ENCODE measurements at places on chromosomes 1 and 21.
A peak's percentile ranks its signal among the peaks of the same experiment; 100 is the strongest.

GRCh38 chr1:19443326-19443725 lies 42.0 kb downstream of the CAPZB start:
- H3K27ac ChIP-seq, result no peak overlapping the region
- DNase-seq, result no peak
- no peak overlapping the region for H3K4me3 ChIP-seq
- H3K36me3 ChIP-seq, result 0 out of 2 replicates have a peak, but pooled peaks cover 4% of the 10 kb centered on the region
- peaks cover 5% of the 10 kb centered on the region for H3K4me1 ChIP-seq

DNA sequence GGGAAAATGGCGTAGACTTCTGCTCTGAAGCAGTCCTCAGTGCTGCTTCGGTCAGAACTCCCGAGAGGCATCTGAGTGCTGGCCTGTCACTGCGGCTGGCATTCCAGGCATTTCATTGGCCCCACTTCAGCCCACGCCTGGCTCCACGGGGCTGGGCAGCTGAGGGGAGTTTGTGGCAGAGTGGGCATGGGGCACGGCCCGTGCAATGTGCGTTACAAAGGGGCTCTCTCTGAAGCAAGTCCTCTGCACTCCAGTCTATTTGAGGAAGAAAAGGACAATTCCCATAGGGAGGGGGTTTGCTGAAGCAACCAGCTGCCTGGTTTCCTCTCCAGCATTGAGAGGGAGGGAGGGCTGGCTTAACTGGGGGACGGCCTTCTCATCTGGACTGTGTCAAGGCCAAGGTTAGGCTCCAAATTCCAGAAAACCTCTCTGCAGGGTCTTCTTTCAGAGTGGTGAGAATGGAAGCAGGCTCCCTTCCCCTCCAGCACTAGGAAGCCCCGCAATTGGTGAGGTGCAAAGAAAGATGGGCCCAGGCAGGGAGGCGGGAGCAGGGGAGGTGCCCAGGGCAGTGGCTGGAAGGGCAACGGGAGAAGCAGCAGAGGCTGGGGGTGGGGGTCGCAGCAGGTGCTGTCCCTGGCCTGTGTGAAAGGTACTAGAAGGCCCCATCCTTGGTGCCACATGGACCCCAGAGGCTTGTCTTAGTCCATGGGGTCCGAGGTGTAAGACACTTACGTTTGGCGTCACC lies 21.1 kb upstream of the GPR157 start:
- H3K27me3 ChIP-seq, result no peaks in the 10 kb centered on the region
- no peak overlapping the region for H3K27ac ChIP-seq
- DNase-seq, result no peak

DNA sequence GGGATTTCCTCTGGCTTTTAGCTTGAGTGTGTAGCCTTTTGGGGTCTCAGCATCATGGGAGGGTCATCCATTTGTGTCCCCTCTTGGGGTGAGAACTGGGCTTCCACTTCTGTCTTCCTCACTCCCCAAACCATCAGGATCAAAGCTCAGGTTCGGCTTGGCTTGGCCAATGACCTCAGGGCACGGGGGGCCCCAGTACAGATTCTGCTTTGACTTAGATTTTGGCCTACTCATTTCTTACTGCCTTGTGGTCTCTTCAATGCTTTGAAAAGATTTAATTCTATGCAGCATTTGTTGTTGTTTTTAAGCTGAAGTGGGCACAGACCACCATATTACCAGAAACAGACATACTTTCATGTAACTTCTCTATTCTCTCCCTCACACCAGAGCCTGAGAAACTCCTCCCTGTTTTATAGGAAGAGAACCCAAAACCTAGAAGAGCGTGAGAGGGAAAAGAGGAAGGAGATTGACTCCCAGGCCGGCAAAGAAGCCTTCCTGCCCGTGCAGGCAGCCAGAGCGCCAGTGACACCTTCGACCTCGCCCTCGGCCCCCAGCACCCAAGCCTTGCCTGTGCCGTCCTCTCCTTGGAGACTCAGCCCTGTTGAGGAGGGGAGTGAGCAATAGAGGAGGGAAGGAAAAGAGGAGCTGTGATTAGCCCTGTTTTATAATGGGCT lies 1.9 kb upstream of the S100A3 start:
- H3K27me3 ChIP-seq, result no peaks in the 10 kb centered on the region
- H3K4me3 ChIP-seq, result no peak overlapping the region
- no peaks in the 10 kb centered on the region for H3K36me3 ChIP-seq
- DNase-seq, result peak; percentile 17
- H3K27ac ChIP-seq, result no peak overlapping the region
- no peaks in the 10 kb centered on the region for H3K4me1 ChIP-seq

- no peaks in the 10 kb centered on the region for H3K4me1 ChIP-seq
- H3K27ac ChIP-seq, result no peak overlapping the region
- H3K4me3 ChIP-seq, result no peak overlapping the region
- H3K27me3 ChIP-seq, result no peaks in the 10 kb centered on the region
Measured at GRCh38 chr1:36486439-36487335, 4.0 kb upstream of the CSF3R start.

DNA sequence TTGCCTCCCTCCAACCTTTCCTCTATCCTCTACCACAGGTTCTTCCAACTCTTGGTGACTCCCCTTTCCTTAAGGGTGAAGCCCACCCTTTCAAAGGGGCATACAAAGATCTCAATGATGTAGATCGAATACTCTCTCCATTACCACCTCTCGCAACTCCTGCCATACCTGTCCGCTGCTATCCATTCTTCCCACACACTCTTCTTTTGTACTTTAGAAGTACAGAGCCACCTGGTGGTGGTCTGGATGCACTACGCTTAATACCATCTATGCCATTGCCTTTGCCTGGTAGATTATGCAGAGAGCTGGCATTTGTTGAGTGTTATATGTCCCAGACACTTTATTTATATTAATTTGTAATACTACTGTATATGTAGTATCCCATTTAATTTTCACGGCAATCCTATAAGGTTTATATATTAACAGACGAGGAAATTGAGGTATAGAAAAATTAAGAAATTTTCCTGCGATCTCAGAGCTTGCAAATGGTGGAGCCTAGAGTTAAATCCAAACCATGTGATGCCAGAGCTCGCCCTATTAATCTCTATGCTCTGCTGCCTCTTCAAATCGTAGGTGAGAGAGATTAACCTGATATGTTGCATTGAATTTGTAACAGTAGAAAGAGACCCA lies 22.9 kb downstream of the TSHB start:
- H3K4me3 ChIP-seq, result no peak overlapping the region
- no peaks in the 10 kb centered on the region for H3K27me3 ChIP-seq
- no peak overlapping the region for H3K27ac ChIP-seq
- H3K4me1 ChIP-seq, result peaks cover 6% of the 10 kb centered on the region
- H3K36me3 ChIP-seq, result no peaks in the 10 kb centered on the region
- peak; percentile 68 for DNase-seq

All from H9 (cell line).